ENCODE measurements at places on chromosomes 11 and 22.

- DNase-seq = peak; percentile 85
Measured at GRCh38 chr22:30890686-30891442, 77.7 kb downstream of the MORC2 start.

DNA sequence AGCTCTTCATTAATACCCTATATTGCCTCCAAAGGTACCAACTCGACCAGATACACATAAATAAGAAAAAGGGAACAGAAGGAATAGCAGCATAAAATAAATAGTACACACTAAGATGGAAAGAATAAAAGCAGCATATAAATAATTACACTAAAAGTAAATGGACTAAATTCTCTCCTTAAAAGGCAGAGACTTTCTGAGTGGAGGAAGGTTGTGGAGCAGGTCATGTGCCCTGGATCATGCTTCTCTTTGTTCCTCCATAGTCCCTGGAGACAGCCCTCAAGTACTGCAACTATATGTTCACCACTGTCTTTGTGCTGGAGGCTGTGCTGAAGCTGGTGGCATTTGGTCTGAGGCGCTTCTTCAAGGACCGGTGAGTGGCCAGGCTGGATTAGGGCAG, 101.4 kb downstream of the CACNA1I start:
- DNase-seq = no peak

DNA sequence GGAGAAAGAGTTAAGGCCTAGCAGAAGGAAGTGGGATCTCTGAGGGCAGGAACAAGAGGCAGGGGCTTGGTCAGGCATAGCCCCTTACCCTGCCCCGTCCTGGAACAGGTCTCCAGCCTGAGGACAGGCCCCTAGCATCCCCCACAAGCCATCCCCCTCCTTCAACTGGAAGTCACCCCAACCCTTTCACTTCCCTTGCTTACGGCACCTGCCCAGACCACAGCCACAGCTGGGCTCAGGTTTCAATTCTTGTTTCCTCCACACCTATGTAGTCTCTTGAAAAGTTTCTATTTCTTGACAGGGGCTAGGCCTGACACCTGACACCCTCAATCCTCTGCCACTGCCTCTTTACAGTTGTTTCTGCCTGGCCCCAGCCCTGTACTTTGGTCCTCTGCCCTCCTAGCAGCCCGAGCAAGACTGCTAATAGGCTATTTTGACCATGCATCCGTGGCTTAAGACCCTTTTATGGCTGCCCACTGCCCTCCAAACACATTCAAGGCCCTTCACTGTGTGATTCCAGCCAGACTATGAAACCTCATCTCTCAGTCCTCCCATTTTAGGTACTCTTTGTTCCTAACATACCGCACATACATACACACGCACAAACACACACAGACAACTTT, 10.9 kb upstream of the FCHSD2 start:
- no peak for DNase-seq

DNA sequence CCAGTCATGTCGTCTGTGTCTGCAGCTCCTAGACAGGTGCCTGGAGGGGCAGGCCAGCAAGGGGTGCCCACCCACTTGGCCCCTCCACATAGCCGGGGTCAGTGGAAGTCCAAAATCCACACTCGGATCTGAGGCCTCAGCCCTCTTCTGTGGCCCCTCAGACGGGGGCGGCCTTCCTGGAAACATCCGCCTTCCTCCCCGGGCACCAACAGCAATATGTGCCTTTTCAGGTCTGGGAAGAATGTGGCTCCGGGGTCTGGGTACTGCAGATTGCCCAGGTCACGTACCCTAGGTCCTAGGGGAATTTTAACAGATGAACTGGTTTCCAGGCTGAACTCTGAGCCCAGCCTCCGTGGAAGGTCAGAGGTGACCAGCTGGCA, 208.6 kb downstream of the CTTN start:
- no peak for DNase-seq

GRCh38 chr11:10181811-10182210, 112.2 kb downstream of the SBF2 start:
- peak; percentile 12 for DNase-seq

DNA sequence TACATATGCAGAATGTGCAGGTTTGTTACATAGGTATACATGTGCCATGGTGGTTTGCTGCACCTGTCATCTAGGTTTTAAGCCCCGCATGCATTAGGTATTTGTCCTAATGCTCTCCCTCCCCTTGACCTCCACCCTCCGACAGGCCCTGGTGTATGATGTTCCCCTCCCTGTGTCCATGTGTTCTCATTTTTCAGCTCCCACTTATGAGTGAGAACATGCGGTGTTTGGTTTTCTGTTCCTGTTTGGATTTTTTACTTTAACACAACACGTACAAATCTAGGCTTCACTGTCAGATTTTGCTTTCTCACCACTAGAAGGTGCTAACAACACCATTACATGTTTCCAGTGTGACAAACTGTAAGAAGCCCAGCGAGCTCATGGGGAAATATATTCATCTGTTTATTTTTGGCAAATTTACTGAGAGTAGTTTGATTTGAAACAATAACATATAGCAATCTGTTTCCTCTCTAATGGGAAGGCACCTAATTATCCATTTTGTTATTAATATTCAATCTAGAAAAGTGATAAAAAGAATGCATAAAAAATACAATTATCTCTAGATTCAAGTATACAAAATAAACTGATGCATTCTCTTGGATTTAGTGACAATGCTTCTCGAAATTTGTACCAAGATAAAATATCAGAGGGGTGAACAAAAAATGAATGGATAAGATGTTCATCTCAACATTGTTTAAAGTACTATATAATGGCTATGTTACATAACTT, 23.2 kb upstream of the BIRC3 start:
- DNase-seq = peak; percentile 40

GRCh38 chr11:57601297-57601696, 3.8 kb downstream of the SERPING1 start:
- no peak for DNase-seq

DNA sequence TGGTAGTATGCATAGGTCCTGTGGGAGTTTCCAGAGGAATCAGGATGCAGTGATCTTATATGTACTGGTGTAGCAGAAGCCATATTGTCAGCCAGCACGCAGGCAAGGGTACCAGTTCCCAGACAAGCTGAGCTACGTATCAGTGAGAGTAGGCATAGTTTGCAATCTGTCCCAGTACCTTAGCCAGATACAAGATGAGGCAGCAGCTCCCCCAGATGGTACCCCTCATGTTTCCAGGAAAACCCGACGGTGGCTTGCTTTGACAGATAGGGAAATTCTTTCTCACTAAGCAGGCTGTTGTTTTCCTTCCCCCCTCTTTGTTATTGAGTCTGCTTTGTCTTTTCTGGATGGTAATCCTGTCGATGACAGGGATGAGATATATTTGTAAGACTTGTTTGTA, 109.7 kb upstream of the RRM1 start:
- DNase-seq = no peak

DNA sequence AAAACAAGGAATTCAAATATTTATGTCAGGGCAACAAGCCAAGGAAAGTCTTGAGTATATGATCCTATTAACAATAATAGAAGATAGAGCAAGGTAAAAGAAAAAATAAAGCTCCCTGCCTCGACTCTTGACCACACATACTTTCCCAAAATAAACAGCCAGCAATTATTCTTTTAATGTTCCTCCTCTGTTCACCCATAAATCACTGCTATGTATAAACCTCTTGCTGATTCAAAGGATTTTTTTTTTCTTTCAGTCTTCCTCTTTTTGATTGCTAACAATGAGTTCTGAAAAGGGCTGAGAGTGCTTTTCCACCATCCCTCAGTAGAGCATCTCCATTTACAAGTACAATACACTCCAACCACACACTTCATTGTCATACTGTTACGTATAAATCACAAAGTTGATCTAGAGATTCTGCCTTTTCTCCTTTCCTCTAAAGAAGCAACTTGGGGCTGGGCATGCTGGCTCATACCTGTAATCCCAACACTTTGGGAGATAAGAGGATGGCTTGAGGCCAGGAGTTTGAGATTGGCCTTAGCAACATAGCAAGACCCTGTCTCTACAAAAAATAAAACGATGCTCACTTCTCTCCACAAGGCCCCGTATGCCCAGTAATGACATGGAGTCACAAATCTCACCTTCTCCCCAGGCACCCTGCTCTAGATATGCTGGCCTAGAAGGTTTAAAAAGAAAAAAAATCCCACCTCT, 24.0 kb downstream of the RAB30 start:
- no peak for DNase-seq

DNA sequence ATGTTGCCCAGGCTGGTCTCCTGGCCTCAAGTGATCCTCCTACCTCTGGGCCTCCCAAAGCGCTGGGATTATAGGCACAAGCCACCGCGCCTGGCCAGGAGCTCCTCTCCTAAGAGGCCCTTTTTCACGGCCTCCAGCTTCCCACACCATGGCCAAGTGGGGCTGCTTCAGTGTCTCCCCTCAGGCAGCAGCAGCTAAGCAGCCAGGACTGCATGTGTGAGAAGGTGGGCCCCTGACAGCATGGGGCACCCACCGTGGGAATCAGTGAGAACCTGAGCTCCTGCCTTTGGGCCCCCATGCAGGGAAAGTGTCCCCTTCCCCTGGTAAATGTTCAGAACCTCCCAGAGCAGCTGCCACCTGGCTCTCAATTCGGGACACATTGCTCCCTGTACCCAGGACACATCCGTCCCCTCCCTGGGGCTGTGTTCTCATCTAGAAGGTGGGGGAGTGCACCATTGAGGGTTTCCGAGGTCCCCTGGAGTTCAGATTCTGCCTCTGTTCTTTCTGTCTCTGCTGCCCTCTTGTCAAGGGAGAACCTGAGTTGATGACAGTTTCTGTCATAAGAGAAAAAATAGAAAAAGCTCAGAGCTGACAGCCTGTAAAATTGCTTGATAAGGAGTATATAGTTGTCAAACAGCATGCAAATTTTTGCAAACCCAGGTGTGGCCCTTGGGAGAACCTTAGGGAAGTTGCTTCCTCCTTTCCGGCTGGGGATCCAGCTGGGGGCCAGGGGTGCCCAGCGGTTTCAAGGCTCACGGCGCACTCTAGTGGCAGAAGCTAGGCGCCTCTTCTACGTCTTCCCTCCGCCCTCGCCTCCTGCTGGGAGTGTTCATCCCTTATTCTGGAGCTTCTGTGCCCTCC, 29.7 kb downstream of the FAM83F start:
- DNase-seq = peak; percentile 94

DNA sequence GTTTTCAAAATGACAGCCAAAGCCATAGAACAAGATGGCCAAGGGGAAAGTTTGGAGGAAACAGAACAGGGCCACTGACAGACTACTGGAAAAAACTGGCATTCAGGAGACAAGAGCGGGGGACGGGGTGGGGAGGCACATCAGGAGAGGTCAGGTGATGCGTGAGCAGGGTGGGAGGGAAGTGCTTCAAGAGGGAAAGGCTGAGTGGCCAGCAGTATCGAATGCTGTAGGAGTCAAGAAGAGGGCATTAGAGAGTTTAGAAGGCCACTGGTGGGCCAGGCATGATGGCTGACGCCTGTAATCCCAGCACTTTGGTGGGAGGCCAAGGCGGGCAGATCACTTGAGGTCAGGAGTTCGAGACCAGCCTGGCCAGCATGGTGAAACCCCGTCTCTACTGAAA, 8.2 kb downstream of the GTPBP1 start:
- DNase-seq = no peak

GRCh38 chr11:67262731-67263675, 3.3 kb upstream of the GRK2 start:
- peak; percentile 100 for DNase-seq

Measured in HuH-7 (cell line).